ENCODE measurements at places on chromosomes 2 and 18.

DNA sequence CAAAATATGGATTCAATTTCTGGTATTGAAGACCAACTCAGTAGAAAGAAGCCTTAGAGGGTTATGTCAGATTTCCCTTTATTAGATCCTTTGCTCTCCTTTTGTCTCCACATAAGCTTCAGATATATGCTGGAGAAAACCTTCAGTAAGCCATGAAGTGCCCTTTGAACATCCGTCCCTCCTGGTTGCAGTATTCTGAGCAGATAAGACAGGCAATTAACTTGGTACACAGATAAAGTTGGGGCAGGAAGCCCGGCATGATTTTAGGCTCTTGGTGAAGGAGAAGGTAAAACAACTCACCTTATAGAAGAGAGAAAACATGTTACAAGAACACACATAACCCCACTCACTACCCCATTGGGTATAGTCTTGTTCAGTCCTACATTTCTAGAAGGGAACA lies 76.4 kb downstream of the SRD5A2 start:
- no peak for DNase-seq

DNA sequence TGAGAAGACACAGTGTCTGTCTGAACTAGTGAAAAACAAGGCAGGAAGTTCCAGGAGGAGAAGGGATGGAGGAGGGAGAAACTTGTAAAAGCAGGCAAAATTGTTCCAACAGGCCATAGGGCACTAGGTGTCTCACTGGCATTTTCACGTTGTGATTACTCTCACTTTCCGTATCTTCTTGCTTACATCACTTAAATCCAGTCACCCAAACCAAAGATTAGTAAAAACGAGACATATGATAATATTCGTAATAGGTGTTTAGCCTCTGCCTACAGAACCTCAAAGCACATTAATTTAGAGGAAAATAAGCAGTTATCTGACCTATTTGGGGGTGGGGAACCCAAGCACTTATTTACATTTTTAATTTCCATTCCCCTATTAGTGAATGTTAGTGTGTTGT lies 78.3 kb downstream of the POU3F3 start:
- no peak for DNase-seq

DNA sequence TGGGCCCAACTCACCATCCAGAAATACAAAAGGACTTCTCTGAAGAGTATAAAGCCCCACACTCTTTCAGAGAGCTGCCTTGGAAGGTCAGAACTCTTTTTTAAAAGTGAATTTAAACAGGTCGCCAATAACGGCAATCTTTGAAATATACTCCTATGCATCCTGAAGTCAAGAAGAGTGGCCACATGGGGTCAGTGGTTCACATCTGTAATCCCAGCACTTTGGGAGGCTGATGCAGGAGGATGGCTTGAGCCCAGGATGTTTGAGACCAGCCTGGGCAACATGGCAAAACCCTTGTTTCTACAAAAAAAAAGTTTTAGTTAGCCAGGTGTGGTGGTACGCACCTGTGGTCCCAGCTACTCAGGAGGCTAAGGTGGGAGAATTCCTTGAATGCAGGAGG lies 68.1 kb upstream of the FZD7 start:
- no peak for DNase-seq

GRCh38 chr2:118154176-118154575 lies 65.9 kb downstream of the INSIG2 start:
- DNase-seq: no peak

Measured in EL (cell line).